ENCODE measurements at places on chromosomes 1 and 21.

GRCh38 chr21:45706299-45706698, 62.8 kb downstream of the PCBP3 start:
- no peak for DNase-seq

DNA sequence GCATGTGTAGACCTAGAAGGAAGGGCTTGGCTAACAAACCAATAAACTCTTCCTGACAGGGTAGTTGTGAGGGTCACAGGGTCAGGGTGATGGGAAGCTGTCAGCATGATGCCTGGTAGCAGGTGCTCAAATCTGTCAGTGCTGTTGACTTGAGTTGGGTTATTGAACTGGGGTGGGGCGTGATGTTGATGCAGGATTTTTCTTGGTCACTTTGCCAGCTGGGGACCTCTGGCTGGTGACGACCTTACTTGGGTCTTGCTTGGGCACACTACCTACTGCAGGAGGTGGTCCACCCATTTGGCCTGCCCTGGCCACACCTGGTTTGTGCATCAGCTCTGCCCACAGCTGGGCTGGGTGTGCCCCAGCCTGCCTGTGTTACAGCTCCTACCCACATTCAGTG, 624.4 kb downstream of the PTPRU start:
- no peak for DNase-seq

DNA sequence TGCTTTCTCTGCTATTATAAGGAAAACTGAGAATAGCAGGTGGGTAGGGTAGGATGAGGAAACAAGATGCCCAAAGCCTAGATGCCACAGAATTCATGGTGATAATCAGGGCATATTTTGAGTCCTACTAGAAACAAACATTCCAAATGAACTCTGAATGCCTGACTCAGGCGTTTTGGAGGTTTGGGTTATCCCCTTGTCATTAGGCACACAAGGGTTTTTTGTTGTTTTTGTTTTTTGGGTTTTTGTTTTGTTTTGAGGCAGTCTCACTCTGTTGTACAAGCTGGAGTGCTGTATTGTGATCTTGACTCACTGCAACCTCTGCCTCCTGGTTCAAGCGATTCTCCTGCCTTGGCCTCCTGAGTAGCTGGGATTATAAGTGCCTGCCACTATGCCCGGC, 19.2 kb downstream of the SYNC start:
- DNase-seq = no peak

GRCh38 chr1:66168948-66169671, 364.8 kb upstream of the SGIP1 start:
- DNase-seq = no peak

DNA sequence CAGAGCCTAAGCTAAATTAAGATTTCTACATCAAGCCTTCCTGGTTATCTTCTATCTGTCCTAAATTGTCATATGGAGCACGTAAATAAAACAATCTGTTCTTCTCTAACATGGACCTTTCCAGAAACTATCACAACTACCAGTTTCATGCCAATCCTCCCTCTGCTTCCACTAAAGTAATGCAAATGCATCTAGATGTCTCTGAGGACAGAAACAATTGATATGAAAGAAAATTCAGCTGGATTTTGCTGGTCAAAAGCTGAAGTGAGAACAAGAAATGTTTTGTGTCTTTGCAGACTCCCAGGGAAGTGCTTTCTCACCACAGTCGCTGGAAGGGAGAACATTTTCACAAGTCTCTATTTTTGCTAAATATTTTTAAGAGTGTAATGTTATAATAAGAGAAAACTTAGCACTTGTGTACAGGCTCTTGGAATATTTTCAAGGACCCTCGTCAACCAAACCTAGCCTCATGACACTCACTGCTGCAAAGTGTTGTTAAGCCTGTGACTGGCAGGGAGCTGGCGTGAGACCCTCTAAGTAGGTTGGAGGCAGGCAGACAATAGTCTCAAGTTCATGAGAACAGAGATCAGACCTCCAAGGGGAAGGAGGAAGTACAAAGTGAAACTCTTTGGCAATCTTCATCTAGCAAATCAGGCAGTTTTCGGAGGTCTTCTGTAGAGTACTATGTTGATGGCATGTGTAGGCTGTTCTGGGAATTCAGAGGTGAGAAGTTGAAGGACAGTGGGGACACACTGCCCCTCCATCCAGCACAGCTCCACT, 38.8 kb downstream of the DNASE2B start:
- no peak for DNase-seq

DNA sequence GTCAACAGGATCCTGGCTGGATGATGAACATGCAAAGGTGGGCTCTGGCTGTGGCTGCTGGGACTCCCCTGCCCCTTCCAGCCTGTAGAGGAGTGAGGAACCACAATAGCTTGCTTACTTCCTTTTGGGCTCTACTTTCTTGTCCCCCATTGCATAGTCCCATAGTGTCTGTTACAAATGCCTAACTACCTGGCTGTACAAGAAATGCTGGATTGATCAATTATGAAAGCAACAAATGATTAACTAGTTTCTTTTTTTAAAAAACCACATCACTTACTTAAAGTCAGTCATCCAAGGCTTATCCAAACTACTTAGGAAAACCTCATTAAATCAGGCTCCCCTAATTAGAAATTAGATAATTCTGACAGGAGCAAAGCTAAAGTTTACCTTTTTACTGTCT, 514.1 kb upstream of the PKN2 start:
- DNase-seq = no peak

- DNase-seq = no peak
Observed at GRCh38 chr1:231799363-231799986, 172.9 kb downstream of the DISC1 start.
